Right hindlimb (tissue), 1 donor: ENCODE measurements at places on chromosomes 11 and 22.
A peak's percentile ranks its signal among the peaks of the same experiment; 100 is the strongest.

- DNase-seq = no peak
Observed at GRCh38 chr11:75150879-75151278, at the start of gene SLCO2B1. SLCO2B1 (plus strand) TSS chr11:75151107; CDS start chr11:75151382, 275 bp downstream.

DNA sequence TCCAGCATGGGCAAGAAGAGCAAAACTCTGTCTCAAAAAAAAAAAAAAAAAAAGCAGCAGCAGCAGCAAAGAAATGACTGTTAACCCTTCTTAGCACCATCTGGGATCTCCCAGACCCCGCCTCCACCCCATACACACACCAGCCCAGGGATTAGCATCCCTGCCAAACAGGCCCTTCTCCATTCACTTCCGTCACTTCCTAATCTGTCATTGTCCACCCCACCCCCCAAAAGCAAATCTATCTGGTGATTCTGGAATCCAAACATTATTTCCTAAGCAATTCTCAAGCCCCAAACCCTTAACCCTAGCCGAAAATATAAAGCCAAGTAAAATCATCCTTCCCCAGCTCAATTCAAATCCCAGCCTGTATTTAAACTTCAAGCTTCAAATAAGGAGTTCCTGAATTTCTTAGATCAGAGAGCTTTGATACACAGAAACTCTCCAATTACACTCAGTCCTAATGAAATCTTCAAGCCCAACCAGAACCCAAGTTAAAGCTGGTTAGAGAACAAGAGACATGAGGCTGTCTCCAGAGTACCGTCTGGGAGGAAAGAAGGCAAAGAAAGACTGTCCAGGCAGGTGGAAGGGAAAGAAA, 6.0 kb upstream of the AHNAK start:
- DNase-seq = peak; percentile 65

GRCh38 chr11:11963842-11964773, 44.3 kb downstream of the DKK3 start:
- no peak for DNase-seq

DNA sequence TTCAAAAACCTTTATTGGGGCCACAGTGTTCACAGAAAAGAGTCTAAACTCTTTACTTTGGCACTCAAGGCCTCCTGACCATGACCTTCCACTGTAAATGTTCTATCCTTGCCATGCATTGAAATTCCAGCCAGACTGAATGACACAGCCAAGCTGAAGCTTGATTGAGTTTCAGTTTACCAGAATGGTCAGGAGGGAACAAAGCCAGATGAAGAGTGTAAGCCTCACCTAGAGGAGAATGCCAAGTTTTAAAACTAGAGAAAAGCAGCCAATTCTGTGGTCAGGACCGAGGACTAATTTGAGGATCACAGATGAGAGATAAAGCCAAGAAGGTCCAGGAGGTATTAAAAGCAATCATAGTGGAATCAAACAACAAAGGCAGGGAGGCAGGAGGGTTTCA, 215.3 kb downstream of the KCNA4 start:
- DNase-seq = peak; percentile 21

GRCh38 chr11:76215941-76216340, 9.6 kb upstream of the WNT11 start:
- DNase-seq = no peak

- DNase-seq = peak; percentile 77
Observed at GRCh38 chr11:123251657-123252344, 56.8 kb upstream of the CLMP start.

- no peak for DNase-seq
Observed at GRCh38 chr11:47971501-47971900, 8.9 kb upstream of the PTPRJ start.

DNA sequence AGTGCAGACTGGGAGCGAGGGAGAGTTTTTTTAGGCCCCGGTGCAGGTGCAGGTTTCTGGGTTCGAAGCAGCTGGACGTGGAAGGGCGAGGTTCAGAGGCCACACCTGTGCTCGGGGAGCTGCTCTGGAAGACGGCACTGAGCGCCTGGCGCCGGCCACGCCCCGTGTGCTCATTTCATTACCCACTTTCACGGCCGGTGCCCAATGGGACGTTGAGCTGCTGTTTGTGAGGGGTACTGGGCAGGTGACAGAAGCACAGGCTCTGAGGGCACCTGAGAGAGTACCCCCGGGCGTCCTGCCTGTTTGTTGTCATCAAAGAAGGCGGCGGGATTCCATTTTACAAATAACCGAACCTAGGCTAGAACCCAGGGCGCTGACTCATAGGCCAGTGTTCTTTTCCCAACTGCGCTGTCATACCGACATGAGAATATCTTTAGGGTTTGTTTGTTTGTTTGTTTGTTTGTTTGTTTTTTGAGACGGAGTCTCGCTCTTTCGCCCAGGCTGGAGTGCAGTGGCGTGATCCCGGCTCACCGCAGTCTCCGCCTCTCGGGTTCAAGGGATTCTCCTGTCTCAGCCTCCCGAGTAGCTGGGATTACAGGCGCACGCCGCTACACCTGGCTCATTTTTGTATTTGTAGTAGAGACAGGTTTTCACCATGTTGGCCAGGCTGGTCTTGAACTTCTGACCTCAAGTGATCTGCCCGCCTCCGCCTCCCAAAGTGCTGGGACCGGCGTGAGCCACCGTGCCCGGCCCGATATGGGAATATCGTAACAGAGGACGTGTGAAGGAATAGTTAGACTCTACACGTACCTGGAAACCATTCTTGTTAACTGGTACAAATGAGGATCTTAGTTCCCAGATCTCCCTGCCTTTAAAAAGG, 16.6 kb upstream of the SPTBN2 start:
- no peak for DNase-seq

DNA sequence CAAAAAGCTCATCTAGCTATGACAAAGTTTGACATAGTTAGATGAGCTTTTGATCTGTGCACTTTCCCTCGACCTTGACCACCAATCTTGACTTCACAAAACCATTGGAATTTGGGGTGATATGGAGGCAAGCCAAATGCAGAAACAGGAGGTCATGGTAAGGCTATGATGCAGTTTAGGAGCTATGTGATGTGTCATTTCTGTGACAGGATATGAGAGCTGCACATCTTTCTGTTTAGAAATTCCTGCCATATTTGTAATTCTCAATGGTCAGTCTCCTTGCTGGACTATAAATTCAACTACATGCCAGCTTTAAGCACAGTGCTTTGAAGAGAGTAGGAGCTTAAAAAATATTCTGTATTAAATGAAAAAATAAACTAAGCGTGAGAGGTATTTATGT, 12.9 kb downstream of the OR51B6 start:
- DNase-seq = no peak

- DNase-seq = no peak
Observed at GRCh38 chr11:94858012-94858705, 90.0 kb downstream of the AMOTL1 start.

GRCh38 chr11:115980337-115981103, 476.3 kb upstream of the CADM1 start:
- peak; percentile 54 for DNase-seq

DNA sequence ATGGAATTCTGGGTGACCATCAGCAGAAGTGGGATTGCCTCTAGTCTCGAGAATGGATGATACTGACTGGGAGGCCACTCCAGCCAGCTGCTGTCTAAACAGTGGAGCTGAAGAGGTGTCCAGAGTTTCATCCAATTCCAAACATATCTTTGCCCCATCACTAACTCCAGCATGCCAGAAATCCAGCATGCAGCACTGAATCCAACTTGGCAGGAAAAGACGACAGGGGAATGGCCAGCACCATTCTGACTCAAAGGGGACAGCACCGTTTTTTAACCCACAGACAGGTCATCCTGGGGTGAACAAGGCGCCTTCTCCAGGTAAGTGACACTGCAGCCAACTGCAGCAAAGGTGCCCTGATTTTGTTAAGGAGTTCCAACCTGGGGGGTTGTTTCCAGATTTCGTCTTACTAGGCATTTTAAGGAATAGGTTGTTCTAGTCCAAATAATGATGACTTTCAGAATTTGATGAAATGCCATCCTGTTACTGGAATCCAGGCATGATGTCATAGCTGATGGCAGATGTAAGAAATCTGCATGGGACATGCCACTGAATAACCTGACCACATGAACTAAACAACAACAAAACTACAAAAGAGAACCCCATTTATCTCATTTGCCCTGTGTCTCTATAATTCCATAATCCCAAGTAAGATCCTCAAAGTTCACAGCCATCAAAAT, 32.3 kb downstream of the FEZ1 start:
- DNase-seq = no peak

DNA sequence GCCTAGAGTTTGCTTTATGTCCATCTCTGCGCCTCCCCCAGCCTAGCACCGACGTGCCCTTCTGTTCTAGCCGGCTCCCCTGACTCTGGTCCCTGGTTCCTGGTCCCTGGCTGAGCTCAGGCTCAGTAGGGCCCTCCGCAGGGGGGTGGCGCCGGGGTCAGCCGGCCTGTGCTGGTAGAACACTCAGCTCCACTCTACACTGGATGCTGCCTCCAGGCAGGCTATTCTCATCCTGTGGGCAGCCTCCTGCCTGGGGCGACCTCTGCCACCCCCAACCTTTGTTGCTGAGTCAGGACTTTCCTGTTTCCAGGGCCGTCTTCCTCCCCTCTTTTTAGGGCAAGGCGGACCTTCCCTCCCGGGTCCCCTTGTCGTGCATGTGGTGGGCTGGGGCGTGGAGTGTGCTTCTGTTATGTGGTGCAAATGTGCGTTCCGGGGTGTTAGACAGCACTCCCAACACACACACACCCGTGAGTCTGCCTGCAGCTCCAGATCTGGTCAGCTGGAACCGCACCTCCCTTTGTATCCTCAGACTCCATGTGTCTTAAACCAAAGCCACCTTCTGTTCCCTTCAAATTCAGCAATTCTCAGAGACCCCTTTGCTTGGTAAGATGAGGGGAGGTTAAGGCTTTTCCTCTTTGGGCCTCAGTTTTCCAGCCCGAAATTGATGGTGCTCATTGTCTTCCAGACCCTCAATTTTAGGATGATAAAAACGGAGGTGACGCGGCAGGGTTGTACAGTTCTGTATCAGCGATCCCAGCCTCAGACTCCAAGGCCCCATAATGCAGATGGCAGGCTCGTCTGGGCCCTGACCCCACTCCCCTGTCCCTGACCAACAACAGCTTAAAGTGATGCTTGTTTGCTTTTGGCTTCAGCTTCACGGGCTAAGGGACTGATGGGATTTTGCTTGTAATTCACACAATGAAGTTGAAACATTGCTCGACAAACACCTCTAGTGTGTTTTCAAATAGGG, 1327.9 kb downstream of the BRD1 start:
- no peak for DNase-seq

GRCh38 chr11:18599739-18600230, at the start of gene MISFA:
MISFA (plus strand) TSS chr11:18599789; CDS start chr11:18599929, 140 bp downstream.
- DNase-seq = no peak

DNA sequence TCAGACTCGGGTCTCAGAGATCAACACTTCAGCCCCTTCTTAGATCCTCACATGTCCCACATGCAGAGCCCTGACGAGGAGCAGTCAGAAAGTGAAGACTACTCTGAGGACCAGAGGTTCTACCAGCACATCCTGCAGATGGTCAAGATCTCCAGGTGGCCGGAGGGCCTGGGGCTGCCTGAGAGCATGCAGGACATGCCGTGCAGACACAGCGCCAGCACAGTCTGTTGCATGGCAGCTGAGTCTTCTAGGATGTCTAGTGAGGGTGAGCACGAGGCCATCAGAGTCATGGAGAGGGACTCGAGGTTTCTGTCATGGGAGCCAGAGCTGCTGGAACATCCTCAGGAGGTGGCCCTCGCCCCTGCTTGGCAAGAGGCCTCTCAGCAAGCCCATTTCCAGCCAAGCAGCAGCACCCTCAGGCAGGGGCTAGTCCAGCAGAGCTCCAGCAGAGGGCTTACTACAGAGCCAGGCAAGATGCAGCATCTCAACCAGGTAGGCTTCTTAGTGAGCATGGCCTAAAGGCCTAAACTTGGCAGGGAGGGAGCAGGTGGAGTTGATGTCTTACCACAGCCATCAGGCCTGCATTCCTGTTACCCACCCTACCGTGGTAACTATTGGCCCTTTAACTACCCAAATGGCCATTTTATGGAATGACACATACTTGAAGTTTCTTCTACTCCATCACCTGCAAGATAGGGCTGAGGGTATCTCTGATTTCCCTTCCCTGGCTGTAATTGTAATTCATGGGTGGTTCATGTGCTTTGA, 28.7 kb downstream of the CEP164 start:
- no peak for DNase-seq

DNA sequence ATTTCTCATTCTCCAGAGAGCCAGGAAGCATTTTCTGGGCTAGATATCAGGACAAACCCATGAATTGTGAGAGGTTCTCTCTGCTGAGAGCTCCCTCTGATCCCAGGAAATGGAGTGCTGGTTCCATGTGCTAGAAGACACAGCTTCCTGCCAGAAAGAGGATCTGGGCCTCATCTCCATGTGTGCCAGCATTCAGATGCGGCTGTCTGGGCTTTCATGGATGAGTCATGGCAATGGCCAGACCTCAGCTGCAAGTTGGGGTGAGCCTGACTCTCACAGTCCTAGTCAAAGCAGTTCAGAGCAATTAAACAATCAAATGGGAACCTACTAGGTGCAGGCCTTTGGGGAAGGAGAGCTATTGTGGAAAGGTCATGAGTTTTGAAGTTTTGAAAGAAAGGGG, 82.3 kb upstream of the EED start:
- DNase-seq = peak; percentile 44

GRCh38 chr22:19085233-19085718, 36.9 kb downstream of the DGCR2 start:
- peak; percentile 58 for DNase-seq

GRCh38 chr11:1667906-1668305, 29.1 kb upstream of the KRTAP5-6 start:
- DNase-seq = no peak

GRCh38 chr11:21088930-21089329, 419.5 kb downstream of the NELL1 start:
- DNase-seq = no peak

DNA sequence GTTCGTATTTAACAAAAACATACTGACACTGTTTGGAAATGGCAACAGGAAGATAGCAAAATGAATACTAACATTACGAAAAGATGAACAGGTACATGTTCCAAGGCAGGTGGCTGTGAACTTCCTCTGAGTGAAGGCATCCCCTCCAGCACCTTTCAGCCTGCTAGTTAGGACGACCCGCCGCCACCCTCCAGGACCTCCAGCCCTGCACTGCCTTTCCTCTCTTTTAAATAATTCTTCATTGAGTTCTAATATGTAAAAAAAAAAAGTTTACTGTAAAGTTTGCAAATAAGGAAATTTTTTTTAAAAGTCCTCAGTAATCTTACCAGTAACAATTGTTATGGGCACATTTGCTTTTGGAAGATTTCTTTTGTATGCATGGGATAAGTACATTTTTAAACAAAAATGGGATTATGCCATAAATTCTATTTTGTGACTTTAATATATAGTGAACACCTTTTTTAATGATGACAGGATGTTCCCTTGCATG, 6.0 kb downstream of the NEAT1 start:
- no peak for DNase-seq
